ENCODE measurements at places on chromosomes 4 and X.

- DNase-seq = no peak
Measured at GRCh38 chrX:11954176-11954575, 184.1 kb upstream of the FRMPD4 start.

GRCh38 chr4:87704001-87704400 is 53.9 kb downstream of the DMP1 start:
- DNase-seq = no peak

GRCh38 chr4:139014371-139015268 is 961 bp upstream of the NOCT start:
- no peak for DNase-seq

GRCh38 chr4:20882500-20882899 is 182.2 kb downstream of the PACRGL start:
- no peak for DNase-seq

GRCh38 chrX:7109049-7109531 is 38.4 kb upstream of the STS start:
- no peak for DNase-seq

GRCh38 chrX:102658556-102658955 is 7.3 kb downstream of the GPRASP1 start:
- no peak for DNase-seq

DNA sequence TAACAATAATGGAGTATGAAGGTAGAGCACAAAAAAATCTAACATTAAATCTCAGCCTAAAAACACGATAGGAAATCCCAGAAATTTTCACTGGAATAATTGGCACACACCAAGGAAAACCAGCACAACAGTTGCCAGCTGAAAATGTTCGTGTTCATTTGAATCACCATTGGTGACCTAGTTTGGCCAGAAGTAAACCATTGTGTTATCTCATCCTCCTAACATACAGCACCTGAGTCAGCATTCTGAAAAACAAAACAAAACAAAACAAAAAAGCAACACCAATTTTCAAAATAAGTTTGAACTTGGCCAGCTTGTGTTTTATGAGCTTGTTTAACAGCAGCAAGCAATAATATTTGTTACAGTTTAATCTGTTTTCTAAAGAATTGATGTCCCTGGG is 41.1 kb downstream of the UCHL1 start:
- DNase-seq = no peak

DNA sequence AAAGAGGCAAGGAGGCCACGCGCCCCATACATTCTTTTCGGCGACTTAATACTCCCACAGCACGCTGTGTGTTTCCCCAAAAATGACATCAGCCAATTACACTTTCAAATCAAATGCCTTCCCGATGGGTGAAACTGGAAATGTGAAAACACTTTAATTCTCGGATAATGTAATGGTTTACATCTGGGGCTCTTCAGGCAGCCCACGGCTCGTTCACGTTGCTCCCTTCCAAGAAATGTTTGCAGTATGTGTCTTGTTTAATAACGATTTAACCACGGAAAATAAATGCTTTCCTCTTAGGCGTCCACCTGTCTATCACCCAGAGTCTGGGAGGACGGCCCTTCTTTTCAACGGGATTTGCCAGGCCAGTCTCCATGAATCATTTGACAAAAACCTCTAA is 272.5 kb downstream of the SHOX start:
- no peak for DNase-seq

DNA sequence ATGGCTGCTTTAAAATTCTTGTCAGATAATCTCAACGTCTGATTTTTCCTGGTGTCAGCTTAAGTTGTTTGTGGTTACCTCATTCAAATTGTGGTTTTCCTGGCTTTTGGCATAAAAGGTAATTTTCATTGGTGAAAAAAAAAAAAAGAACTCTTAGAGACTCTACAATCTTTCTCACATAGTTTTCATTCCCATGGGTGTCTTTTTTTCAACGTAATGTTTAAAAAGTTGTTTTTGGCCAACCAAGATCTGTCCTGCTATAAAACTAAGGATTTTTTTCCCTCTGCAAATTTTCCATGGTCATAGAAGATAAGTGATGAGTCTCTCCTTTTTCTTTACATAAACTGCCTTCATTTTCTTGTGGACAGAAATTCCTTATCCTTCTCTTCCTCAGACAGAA is 28.9 kb upstream of the RPS6KA6 start:
- DNase-seq = no peak

DNA sequence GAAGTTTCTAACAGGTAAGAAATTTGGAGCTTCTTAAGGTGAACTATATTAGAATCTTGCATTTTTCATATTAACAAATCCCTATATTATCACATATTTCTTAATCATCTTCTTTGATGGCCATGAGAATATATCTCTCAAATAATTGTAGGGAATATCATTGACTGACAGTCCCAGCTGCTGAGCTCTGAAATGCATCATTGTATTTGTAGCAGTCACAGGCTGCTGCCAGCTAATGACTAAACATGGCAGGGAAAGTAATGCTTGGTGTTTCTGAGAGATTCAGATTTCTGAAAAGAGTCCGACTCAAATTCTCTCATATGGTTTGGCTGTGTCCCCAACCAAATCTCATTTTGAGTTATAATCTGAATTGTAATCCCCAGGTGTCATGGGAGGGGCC is 171.9 kb downstream of the TRAM1L1 start:
- DNase-seq = no peak

DNA sequence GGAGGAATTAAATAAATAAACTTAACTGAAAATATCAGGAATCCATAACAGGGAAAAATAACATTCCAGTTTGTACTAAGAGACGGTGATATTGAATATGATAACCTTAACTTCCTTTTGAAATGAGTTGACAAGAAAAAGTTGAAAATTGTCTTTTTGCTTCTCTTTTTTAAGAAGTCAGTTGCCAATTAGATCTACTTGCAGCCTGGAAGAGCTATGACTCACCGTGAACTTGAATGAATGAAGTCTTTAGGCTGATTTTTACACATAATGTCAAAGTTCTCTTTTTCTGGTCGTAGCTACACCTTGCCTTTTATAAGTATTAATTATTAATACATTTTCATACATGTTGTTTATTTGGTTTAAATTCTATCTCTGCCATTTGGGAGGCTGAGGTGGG is 94.4 kb upstream of the HPGD start:
- DNase-seq = peak; percentile 42

- DNase-seq = peak; percentile 5
Measured at GRCh38 chr4:150387981-150388380, 194.0 kb upstream of the MAB21L2 start.

GRCh38 chrX:47828984-47829383 is 7.7 kb upstream of the ZNF81 start:
- no peak for DNase-seq
